A549 treated with dexamethasone at 1 μM for 4 hours (cell line): ENCODE measurements at places on chromosomes 11 and 22. TPM values are rescaled to one million over a fixed set of nuclear protein-coding genes. Genes with fewer than 3 reads are reported as not detected.

The RBFOX2 gene
- total RNA-seq, result 24.5 to 34.6 TPM (median 32.5 TPM) in 5 replicates

The SERPING1 gene
- total RNA-seq, result 0.41 to 1.2 TPM (median 0.95 TPM) in 5 replicates

The YAP1 gene
- total RNA-seq, result 49.5 to 82.7 TPM (median 75.4 TPM) in 5 replicates

The TP53AIP1 gene
- total RNA-seq, result 0.02 to 0.11 TPM (median 0.05 TPM) in 3 of 5 replicates, not detected in the others

The CNTF gene
- 1.2 to 1.7 TPM (median 1.3 TPM) in 5 replicates for total RNA-seq

The NPAS4 gene
- 0.03 TPM in 1 of 5 replicates, not detected in the others for total RNA-seq

The SCGB1D2 gene
- not detected in 5 replicates for total RNA-seq

The RAPSN gene
- 0.15 to 0.32 TPM in 2 of 5 replicates, not detected in the others for total RNA-seq

The CCDC89 gene
- not detected in 5 replicates for total RNA-seq

The APOBEC3H gene
- total RNA-seq, result 0.18 to 0.45 TPM (median 0.30 TPM) in 5 replicates

The CBX7 gene
- total RNA-seq, result 0.88 to 1.2 TPM (median 0.94 TPM) in 5 replicates

The PGGHG gene
- total RNA-seq, result 5.1 to 11.1 TPM (median 9.9 TPM) in 5 replicates

The PIK3IP1 gene
- 0.47 to 0.65 TPM (median 0.53 TPM) in 5 replicates for total RNA-seq

The INCENP gene
- 42.4 to 64.7 TPM (median 60.5 TPM) in 5 replicates for total RNA-seq

The PRR5L gene
- 11.4 to 15.6 TPM (median 13.2 TPM) in 5 replicates for total RNA-seq

The DDX25 gene
- not detected in 5 replicates for total RNA-seq

The MCM5 gene
- 55.6 to 103 TPM (median 77.6 TPM) in 5 replicates for total RNA-seq

The PATE4 gene
- total RNA-seq, result not detected in 5 replicates

The DCHS1 gene
- 0.07 to 0.15 TPM (median 0.09 TPM) in 5 replicates for total RNA-seq
